ENCODE measurements at places on chromosomes 5 and 9. TPM values are rescaled to one million over a fixed set of nuclear protein-coding genes. Genes with fewer than 3 reads are reported as not detected.

- no peak for DNase-seq
Observed at GRCh38 chr9:109488791-109489492, 9.2 kb downstream of the PTPN3 start.

IFNA13 gene
- not detected for polyA plus RNA-seq

GABRA6 gene
- not detected for polyA plus RNA-seq

PCDHA9 gene
- polyA plus RNA-seq: 1.1 TPM

LHX2 gene
- polyA plus RNA-seq: 0.45 TPM

LRRC19 gene
- polyA plus RNA-seq: 0.71 TPM

DNA sequence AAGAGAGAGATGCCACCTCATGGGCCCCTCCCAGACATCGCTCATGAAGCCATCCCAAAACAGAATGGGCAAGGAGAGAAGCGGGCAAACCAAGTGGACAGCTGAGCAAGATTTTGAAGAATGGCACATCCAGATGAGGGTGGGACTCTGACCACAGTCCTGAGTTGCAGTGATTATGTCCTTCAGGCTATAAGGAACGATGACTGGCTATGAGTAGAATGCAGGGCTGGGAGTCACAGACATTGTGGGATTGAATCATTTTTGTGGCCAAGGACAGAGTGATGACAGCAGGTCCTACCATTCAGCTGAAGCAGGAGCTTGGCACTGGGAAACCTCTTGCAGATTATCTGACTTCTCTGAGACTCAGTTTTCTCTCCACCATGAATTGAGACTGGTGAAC lies 245.7 kb upstream of the SLC30A5 start:
- DNase-seq: no peak

IFNA21 gene
- not detected for polyA plus RNA-seq

GRCh38 chr5:87944553-87945285 lies 323.9 kb downstream of the TMEM161B start:
- DNase-seq: peak; percentile 89

WDR36 gene
- polyA plus RNA-seq: 18.5 TPM

HTR4 gene
- not detected for polyA plus RNA-seq

GRCh38 chr9:78620764-78621163 lies 323.8 kb downstream of the PSAT1 start:
- DNase-seq: no peak

- DNase-seq: no peak
Observed at GRCh38 chr5:6466975-6467567, 18.4 kb downstream of the UBE2QL1 start.

DNA sequence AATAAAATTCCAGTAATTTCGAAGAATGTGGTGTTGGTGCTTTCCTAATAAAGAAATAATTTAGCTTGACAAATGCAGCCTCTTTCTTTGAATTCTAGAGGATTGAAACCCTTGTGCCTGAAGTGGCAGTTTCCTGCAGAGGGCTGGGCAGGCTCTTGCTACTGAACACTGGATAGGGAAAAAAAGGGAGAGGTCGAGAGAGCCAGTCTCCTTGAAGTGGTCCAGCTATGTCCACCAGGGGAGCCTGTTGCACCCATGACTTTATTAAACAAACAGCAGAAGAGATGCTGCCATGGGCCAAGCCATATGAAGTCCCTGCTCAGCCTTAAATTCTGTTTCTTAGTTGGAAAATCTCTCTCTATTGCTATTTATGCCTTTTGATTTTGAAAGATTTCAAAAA lies 178.4 kb downstream of the SMARCA2 start:
- DNase-seq: no peak

LHX6 gene
- 1.2 TPM for polyA plus RNA-seq

DNA sequence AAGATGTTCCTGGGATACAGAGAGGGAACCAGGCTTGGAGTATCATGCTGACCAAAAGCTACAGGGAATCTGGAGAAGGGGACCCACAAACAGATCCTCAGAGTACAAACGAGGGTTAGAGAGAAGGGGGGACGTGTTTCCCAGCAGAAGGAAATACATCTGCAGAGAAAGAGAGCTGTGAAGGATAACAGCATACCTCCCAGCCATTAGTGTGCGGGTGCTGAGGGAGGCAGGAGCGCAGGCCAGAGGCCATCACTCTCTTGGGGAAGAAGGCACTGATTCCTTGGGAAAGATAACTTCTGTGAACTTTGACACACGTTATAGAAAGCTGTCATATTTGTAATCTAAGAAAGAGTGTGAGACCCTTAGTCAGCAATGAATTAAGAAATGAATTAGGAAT lies 96.9 kb downstream of the KCNN2 start:
- no peak for DNase-seq

GRCh38 chr5:172450861-172451695 lies 3.2 kb downstream of the SH3PXD2B start:
- DNase-seq: peak; percentile 83

DNA sequence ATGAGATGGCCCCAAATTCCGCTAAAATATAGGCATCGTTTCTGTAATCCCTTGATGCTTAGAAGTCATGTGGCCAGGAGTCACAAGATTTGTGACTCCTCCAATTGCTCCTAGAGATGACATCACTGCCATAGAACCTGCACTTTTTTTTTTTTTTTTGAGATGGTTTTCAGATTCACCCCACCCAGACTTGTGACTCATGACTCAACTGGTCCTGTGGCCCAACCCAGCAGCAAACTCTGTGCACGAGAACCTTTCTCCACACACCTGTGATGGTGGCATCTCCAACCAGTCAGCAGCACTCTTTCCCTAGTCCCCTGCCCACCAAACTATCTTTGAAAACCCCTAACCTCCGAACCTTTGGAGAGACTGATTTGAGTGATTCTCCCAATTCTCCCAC lies 414.0 kb downstream of the MED10 start:
- DNase-seq: no peak

SLC25A2 gene
- polyA plus RNA-seq: not detected

YTHDC2 gene
- 15.7 TPM for polyA plus RNA-seq

GRCh38 chr5:124878583-124879342 lies 132.3 kb upstream of the ZNF608 start:
- DNase-seq: no peak

PCDHB14 gene
- 0.71 TPM for polyA plus RNA-seq

TMC1 gene
- 0.42 TPM for polyA plus RNA-seq

- DNase-seq: peak; percentile 53
Observed at GRCh38 chr5:73496984-73497457, 1.2 kb upstream of the BTF3 start.

GRCh38 chr5:10989577-10990263 lies 228.7 kb upstream of the DAP start:
- no peak for DNase-seq

GRCh38 chr5:99355881-99356280 lies 427.1 kb upstream of the CHD1 start:
- no peak for DNase-seq

DNA sequence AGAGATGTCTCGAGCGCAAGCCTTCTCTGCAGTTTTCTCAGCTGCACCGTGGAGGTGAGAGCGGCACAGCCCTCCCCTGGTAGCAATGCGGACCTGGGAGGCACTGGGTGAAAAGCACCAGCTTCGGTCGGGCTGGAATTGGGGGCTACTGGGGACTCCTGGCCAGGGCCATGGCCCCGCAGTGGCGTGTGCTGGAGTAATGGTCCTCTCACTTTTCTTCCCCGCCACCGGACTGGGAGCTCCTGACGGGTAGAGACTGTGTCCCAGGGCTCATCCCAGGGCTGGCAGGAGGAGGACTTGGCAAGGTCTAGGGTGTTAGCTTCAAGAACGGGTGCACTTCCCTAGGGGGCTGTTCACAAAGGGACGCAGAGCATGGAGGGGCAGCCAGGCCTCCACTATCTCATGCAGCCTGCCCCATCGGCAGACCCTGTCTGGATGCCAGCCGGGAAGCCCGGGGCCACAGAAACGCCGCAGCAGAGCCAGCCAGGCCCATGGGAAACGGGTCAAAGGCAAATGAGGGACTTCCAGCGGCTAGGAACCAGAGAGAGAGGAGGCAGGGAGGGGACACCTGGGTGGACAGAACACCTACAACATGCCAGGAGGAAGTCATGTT lies 92.6 kb upstream of the MVB12B start:
- no peak for DNase-seq

NR4A3 gene
- polyA plus RNA-seq: 0.17 TPM

- DNase-seq: peak; percentile 68
Observed at GRCh38 chr5:159096243-159096923, 3.3 kb downstream of the EBF1 start.

GRCh38 chr9:114076237-114077161 lies 1.6 kb downstream of the AMBP start:
- DNase-seq: peak; percentile 43

GRCh38 chr9:110575945-110576344 lies 3.6 kb downstream of the SVEP1 start:
- DNase-seq: no peak

DNA sequence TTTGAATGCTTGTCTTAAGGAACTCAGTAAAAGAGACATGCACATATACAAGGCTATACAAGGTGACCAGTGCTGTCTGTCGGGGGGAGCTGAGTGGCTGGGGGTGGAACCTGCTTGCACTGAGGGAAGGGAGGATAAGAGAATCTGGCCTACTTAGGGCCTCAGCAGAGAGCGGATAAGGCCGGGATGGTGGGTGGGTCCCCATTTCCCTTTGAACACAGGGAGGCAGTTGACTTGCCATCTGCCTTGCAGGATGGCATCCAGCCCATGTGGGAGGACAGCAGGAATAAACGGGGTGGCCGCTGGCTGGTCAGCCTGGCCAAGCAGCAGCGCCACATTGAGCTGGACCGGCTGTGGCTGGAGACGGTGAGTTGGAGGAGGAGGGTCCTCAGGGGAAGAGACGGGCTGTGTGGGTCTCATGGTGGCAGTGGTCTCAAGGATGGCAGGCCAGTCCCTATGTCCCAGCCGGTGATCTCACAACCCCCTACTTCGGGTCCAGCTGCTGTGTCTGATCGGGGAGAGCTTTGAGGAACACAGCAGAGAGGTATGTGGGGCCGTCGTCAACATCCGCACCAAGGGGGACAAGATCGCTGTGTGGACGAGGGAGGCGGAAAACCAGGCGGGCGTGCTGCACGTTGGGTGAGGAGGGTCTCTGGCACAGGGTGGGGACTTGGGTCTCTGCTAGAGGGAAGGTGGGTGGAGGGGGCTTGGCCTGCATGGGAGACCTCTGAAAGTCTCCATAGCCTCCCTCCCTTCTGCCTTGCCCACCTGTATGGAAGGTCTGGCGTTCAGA lies 2.2 kb upstream of the TSPAN17 start:
- no peak for DNase-seq

PCDHGB1 gene
- polyA plus RNA-seq: 0.74 TPM

DNA sequence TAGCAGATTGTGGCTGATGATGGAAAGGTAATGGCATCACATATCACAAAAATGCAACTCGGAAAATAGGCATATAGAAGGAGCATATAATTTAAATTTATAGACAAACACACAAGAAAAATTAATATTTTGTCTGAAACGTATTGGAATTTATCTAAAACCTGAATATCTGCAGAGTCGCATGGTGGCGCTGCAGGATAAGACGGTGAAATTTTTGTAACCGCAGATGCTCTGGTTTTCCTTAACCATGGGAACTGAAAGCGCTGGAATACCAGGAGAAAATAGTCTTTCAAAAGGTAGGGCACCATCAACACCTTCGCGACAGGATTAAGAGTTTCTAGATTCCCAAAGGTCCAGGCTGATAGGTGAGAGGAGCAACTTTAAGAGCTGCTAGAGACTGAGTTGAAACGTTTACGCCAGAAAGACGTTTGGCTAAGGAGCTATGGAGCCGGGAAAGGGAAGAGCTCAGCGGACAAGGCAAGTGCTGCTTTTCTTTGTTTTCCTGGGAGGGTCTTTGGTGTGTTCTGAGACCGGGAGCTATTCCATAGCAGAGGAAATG lies 11.0 kb upstream of the PCDHB15 start:
- DNase-seq: peak; percentile 76

DMGDH gene
- 0.63 TPM for polyA plus RNA-seq

HAPLN1 gene
- polyA plus RNA-seq: 1.5 TPM

DNA sequence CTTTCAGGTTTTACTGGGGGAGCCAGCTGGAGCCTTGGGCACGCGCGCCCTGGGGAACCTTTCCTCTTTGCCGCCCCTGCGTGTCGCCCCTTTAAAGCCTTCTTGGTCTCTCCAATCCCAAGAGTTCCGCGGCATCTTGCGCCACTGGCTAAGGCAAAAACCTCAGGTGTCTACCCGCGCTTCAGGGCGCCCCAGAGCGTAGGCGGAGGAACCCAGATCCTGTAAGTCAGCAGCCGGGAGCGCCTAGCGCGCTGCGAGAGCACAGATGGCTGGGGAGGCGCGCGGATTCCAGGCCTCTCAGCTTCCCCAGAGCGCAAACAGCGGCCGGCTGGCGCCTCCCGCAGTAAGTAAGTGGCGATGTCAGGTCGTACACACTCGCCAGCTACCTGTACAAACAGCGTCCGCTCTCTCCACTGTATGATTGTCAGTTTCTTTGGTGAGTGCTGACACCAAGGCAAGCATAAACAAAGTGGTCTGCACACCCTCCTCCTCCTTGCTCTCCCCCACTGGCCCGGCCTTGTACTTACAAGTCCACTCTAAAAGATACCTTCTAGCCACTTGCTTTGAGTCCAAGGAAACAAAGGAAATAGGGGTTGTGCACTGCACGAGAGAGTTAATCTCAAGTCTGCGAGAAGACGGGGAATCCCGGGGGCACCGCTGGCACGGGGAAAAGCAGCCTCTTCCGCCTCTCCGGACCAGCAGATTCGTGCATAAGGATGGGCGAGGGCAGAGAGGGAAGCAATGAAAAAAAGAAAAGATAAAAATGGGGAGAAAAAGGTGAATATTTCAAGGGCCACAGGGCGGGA lies 2.9 kb downstream of the HTR1A start:
- peak; percentile 95 for DNase-seq

Measured in GM23338 (cell line).